ENCODE measurements at places on chromosomes 6 and 20. TPM values are rescaled to one million over a fixed set of nuclear protein-coding genes. Genes with fewer than 3 reads are reported as not detected.

CNR1 gene
- 1.3 TPM for total RNA-seq

TMEM74B gene
- total RNA-seq = 1.1 TPM

CDYL gene
- total RNA-seq = 78.1 TPM

ADGRF5 gene
- 80.0 TPM for total RNA-seq

HRH3 gene
- not detected for total RNA-seq

IL17A gene
- not detected for total RNA-seq

PAK5 gene
- not detected for total RNA-seq

Measured in vein endothelial cell (primary cell).